ENCODE measurements at places on chromosomes 12 and 14.

GRCh38 chr12:98352835-98353234, 162.6 kb upstream of the TMPO start:
- DNase-seq, result no peak

- no peak for DNase-seq
These were observed 47.8 kb downstream of the TESC start for GRCh38 chr12:117051380-117051779.

GRCh38 chr12:113852264-113852663, 113.9 kb downstream of the RBM19 start:
- no peak for DNase-seq

GRCh38 chr12:32108787-32109186, 2.1 kb downstream of the BICD1 start:
- no peak for DNase-seq

DNA sequence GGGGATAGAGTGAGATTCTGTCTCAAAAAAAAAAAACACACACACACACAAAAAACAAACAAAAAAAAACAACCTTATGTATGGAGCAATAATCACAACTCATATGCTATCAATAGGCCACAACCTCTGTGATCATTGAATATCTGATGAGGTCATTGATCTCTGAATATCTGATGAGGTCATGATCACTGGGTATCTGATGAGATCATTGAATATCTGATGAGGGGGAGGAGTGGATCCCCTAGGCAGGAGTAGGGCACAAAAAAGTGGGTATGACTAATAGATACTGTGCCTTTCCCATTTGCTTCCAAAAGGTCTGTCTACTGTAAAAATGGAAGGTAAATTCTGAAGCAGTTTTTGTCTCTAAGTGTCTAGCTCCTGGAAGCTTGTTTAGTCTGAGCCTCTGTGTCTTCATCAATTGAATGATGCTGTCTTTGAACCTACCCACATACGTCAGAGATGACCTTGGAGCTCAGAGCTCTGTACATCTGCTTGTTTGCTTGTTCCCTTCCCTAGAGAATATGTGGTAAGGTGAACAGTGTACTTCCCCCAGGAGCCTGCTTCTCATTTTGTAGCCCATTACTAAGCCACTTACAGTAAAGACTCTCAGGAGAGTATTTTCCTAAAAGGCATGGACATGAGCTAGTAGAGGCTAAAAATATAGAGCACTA, 13.6 kb downstream of the PAH start:
- DNase-seq, result no peak

- no peak for DNase-seq
These were observed 179.6 kb upstream of the NUDT4 start for GRCh38 chr12:93198086-93198485.

DNA sequence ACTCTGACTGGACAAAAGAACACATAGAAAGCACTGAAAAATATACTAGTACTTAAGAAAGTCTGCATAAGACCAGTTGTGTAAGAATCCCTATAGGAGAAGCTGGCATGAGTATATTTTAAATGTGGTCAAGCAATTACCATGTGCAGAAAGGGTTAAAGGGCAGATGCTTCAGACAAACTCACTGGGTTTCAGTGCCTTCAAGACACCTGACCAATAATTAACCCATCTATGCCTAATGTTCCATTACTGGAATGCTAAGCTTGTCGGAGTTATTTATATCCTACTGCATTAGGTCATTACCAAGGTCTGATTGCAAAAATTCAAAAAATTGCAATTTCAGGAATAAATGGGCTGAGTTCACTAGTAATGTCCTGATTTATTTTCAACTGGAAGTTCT, 41.3 kb downstream of the HNRNPC start:
- no peak for DNase-seq

DNA sequence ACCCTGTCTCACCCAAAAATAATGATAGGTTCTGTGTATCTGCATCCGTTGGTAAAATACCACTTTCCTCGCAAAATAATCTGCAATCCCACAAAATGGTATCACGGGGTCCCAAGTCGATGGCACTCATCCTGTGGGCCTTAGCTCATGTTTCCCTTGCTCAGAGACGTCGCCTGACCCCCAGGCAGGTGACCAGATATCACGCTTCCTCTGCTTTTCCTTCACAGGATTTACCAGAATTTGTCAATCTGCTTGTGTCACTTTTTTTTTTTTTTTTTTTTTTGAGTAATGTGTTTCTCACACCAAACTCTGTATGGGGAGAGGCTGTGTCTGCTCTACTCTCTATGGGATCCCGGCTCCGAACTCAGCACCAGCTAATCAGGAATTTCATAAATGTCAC, 162.7 kb downstream of the PRKCH start:
- DNase-seq, result no peak

- DNase-seq, result peak; percentile 89
These were observed 30.9 kb upstream of the SELPLG start for GRCh38 chr12:108664338-108665258.

GRCh38 chr12:26128168-26128567, 3.3 kb upstream of the BHLHE41 start:
- DNase-seq, result no peak

- no peak for DNase-seq
These were observed 1496.8 kb upstream of the TMEM132C start for GRCh38 chr12:126770188-126770587.

DNA sequence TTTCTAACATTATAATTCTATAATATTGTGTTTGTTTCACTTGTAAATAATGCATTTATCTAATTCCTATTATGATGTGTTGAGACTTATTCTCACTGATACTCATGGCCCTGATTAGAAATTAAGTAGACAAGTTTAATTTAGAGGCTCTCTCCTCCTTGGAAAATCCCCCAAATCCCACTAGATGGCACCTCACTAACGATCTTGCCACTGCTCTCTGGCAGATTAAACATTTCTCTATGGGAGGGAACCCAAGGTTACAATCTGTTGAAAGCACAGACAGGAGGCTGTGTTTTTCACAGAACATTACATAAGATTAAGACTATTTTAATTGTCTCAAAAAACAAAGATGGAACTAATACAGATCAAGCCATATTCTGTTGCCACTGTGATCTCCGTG, 318.7 kb downstream of the LRFN5 start:
- no peak for DNase-seq

- no peak for DNase-seq
These were observed 81.2 kb upstream of the RAP1B start for GRCh38 chr12:68529466-68529865.

GRCh38 chr14:33184587-33184986, 245.9 kb downstream of the NPAS3 start:
- DNase-seq, result no peak

DNA sequence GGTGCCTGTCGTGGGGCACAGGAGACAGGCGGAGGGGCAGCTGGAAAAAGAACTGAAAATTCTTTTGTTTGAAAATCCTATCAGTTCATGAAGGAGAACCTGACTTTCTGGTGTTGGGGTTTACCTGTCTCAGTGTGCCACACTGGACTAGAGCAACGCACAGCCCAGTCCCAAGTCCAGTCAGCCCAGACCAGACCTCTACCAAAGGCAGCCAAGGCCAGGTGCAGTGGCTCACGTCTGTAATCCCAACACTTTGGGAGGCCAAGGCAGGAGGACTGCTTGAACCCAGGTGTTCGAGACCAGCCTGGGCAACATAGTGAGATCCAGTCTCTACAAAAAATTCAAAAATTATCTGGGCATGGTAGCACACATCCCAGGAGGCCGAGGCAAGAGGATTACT, 4.6 kb downstream of the CCDC85C start:
- DNase-seq, result no peak

GRCh38 chr12:113247123-113248050, 26.1 kb downstream of the TPCN1 start:
- no peak for DNase-seq

- no peak for DNase-seq
These were observed 227.5 kb upstream of the LRIG3 start for GRCh38 chr12:59147791-59148190.

DNA sequence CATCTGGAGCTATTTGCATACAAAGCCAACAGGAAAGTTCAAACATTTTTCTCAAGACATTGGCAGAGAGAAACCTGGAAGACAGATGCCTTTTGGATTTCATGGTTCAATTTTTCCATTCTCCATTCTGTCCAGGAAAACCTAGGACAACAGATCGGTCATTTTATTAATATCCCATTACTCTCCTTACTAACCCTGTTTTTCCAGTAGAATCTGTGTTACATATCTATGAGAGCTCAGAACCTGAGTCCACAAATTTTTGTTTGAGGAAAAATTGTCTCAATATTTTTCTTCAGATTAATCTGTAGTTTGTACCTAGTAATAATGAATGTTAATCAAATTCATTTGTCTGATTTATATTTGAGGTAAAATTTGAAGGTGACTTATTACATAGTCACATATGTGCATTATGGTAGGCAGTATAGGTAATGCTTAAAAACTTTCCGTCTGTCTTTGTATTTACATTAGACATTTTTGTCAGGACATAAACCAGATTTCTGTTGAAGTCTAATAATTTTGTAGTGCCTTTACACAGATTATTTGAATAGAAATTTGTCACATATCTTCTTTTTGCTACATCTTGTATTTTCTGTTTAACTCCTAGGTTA, 75.3 kb downstream of the CCDC91 start:
- DNase-seq, result no peak

GRCh38 chr12:89349814-89350213, 2.5 kb downstream of the DUSP6 start:
- DNase-seq, result peak; percentile 39

DNA sequence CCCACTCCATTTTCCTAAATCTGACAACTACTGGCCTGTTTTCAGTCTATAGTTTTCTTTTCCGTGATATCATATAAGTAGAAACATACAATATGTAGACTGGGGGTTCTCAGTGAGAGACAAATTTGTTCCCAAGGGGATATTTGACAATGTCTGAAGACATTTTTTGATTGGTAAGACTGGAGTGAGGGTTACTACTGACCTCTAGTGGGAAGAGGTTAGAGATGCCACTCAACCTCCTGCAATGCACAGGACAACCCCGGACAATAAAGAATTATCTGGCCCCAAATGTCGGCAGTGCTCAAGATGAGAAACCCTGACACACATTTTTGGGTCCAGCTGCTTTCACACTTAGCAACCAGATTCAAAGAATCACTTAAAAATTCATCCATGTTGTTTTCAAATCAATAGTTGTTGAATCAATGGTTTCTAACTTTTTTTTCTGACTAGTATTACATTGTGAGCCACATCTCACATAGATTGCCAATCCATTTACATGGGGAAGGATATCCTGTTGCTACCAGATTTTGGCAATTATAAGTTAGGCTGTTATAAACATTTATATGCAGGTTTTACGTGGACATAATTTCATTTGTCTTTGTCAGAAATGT, 307.1 kb downstream of the RPL10L start:
- DNase-seq, result no peak

DNA sequence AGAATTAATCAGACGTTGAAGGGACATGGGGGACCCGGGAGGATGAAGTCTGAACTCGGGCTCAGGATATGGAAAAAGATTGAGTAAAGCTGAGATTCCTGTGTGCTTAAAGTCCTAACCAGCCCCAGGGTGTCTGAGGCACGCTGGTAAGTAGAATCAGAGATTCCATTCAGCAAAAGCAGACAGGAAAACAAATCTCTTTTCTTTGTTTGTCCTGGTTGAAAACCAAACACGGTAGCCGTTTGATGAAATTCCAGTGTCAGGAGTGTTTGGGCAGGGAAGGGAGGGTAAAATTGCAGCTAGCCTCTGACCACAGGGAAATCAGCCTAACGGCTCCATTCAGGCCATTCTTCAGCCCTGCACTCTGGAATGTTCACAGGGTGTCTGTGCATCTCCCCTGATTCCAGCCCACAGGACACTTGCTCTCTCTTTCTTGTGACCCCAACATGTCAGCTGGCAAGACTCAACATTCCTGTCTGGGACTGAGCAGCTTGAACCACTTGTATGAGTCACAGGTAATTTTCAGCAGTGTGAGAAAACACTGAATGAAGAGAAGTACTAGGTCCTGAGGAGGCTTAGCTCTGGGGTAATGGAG, 31.0 kb downstream of the NINJ2 start:
- DNase-seq, result no peak
